ENCODE measurements at places on chromosomes 12 and 14. TPM values are rescaled to one million over a fixed set of nuclear protein-coding genes. Genes with fewer than 3 reads are reported as not detected.

GRCh38 chr12:112988224-112988623, 9.9 kb downstream of the OAS2 start:
- DNase-seq: no peak

DNA sequence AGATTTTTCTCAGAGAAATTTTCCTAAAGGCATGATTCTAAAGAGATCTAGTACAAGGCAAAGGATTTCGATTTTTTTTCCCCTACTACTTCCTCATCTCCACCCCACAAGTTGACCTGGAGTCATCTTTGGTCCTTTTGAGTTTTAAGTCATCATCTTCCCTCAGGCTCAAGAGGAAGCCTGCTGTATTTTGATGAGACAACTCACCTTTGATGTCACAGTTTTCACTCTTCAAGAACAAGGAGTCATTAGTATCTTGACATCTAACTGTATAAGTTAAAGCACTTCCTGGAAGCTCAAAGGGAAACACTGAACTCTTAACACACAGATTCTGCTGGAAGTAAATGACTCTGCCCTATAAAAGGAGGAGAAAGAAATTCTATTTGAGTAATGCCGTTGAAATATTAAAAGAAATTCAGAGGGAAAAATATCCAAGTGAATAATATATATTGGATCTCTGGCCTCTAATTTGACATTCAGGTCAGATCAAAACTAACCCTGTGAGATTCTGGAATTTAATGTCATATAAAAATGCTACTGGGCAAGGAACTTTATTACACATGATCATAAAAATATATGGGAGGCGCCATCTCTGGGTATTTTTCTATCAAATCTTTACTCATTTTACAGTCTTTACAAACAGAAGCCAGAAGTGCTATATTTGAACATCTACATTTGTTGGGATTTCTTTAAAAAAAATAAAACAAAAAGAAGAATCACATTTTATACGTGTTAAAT, 435.0 kb downstream of the NRXN3 start:
- DNase-seq: no peak

- DNase-seq: no peak
Measured at GRCh38 chr14:55418411-55418810, 6.8 kb upstream of the ATG14 start.

GRCh38 chr14:22008766-22009165, 335.1 kb upstream of the OR4E1 start:
- DNase-seq: no peak

DNA sequence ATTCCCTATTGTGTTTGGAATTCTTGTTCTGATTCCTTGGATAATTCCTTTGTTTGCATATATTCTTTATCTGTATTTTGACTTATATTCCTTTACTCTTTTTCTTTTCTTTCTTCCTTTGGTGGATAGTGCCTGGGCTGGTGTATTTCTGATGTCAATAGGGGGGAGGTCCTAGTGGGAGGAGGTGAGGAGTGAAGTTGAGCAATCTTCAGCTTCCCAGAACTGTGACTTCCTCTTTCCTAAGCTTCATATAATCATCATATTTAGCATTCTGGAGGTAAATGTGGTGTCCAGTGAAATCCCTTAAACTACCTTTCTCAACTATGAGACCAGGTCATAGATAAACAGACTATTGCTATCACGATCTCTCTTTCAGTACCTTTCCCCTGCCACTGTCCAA, 29.6 kb upstream of the TBPL2 start:
- no peak for DNase-seq

DNA sequence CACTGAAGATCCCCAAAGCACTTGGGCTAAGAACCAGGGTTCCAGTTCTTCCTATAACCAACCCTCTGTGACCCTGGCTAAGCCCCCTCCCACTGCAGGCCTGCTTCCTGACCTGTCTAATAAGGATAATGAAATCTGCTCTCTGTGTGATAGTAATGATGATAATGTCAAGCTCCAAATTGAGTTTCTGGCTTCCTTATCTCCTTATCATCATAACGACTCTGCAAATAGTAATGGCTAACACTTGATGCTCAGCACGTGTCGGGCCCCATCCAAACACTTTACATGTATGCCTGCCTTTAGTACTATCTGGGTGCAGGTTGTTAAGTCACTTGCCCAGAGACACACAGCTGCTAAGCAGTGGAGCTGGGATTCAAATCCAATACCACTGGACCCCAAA, 5.0 kb upstream of the GPR162 start:
- no peak for DNase-seq

- no peak for DNase-seq
Measured at GRCh38 chr14:26067786-26068459, 529.9 kb downstream of the NOVA1 start.

- DNase-seq: no peak
Measured at GRCh38 chr12:96409731-96410130, 9.5 kb upstream of the CDK17 start.

- DNase-seq: no peak
Measured at GRCh38 chr12:63875703-63876102, 31.2 kb downstream of the SRGAP1 start.

DNA sequence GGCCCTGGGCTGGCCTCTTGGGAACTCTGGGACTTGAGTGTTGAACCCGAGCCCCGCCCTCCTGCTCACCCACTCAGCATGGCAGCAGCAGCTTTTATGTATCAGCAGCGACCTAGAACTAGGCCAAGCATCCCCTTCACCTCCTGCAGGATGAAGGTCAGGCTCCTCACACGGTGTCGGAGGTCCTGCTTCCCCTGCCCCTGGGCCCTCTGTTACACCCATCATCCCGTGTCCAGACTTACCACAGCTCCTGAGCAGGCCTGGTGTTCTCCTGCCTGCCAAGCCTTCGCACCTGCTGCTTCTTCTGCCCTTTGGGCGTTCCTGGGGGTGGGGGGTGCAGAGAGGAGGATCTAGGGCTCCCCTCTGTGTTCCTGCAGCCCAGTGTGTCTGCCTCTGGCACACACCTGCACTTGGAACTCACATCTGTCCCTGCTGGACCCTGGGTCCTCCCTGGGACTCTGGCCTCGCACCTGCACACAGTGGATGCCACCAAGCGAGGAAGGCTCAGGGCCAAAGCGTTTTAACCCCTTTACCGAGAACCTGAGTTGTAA, 80.3 kb downstream of the PAPOLA start:
- DNase-seq: no peak

GRCh38 chr12:131152587-131152986, 198.9 kb downstream of the ADGRD1 start:
- no peak for DNase-seq

GRCh38 chr14:21322716-21323115, 42.8 kb downstream of the RPGRIP1 start:
- no peak for DNase-seq

DNA sequence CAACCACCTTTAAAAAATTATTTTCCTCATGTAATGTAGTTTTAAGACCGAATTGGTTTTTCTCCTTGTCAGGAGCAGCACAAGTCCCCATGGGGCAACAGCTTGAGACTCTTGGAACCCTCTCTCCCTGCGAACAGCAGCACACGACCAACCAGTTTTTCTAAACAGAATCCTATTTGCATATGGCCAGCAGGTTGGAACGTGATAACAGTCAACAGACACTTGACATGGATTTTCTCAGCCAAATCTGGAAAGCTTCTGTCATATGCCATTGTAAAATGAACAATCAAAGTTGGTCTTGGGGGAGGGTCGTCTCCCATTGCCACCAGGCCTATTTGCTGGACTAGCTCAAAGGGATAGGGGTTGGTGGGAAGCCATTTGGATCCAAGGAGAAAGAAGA, 1915.0 kb upstream of the FLRT2 start:
- no peak for DNase-seq

- no peak for DNase-seq
Measured at GRCh38 chr14:77200406-77200985, 18.9 kb downstream of the TMEM63C start.

GRCh38 chr12:89472508-89472907, 52.1 kb downstream of the GALNT4 start:
- DNase-seq: no peak

- no peak for DNase-seq
Measured at GRCh38 chr14:28142400-28143015, 624.1 kb upstream of the FOXG1 start.

DNA sequence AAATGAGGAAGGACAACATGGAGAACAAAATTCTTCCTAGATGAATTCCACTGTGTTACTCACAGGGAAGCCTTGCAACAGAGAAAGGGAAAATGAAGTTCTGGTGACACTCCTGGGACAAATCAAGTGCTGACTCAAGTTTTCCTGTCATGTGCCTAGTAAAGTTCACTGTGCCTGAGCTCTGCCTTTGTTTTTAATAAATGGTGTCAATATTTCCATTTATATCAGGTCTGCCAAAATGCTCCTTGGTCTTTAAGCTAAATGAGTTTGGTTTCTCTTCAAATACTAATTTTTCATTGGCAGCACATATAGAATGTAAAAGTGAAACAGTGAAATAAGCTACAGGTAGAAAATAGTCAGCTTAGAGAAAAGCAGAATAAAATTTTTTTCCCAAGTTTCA, 33.0 kb downstream of the HIGD1C start:
- DNase-seq: no peak

- DNase-seq: no peak
Measured at GRCh38 chr14:71343724-71344123, 436.5 kb downstream of the PCNX1 start.

DNA sequence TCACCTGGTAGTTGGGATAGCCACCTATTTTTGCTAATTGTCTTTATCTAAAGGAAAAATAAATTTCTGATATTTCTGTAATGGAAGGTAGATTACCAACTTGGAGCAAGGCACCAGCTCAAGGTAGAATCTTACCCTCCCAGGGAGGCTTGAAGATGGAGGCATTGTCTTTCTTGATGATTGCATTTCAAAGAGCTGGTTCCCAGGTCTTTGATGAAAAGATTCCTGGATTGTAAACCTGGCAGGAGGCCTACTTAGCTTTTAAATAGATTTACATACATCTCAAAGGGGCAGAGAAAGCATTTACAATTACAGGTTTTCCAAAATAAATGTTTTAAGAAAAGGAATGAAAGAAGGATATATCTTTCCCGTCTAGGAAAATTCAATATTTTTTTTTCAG, 729.2 kb downstream of the LRFN5 start:
- DNase-seq: no peak

DNA sequence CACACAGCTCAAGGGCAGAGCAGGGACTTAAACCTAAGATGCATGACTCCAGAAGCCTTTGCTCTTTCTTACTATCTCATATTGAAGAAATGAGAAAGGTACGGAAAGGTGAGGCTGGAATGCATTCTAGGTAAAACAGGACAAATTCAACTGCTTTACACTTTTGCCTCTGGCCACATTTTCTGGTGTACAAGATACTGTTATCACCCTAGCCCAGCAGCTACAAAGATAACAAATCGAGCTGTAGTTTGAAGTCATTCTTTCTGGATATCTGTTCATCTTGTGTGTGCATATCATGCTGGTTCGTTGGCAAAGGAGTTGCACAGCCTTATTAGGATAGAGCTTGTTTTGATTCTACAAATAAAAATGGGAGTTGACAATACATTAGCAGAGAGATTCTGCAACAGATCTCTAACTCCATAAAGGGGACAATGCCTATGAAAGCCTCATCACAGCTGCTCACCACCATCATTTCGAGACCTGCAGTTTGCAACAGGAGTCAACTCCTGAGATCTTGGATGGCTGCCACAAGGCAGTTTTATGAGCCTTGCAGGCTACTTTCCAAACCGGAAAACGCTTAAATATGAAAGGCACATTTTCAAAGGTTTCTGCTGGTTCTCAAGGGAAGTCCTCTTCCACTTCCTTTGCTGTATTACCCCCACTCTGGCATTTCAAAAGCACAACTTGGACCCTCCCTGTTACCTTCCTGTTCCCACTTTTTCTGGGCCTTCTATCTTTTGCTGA, 64.9 kb downstream of the STXBP6 start:
- no peak for DNase-seq

- DNase-seq: no peak
Measured at GRCh38 chr12:52805000-52805399, 8.9 kb downstream of the KRT4 start.

DNA sequence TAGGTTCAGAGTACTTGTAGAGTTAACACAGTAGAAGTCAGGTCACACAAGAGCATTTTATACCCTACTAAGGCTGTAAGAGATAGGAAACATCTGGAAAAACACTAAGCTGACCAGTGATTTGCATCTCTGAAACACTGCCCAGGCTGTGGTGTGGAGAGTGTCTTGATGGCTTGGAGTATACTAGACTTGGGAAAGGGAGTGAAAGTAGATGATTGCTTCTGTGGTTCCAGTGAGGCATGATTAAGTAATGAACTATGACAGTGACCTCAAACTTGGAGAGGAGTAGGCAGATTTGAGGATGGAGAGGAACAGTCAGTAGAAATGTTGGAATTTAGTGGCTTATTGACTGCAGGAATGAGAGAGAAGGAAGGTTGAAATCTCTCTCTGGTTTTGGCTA, 201.2 kb downstream of the FLRT2 start:
- DNase-seq: no peak

DNA sequence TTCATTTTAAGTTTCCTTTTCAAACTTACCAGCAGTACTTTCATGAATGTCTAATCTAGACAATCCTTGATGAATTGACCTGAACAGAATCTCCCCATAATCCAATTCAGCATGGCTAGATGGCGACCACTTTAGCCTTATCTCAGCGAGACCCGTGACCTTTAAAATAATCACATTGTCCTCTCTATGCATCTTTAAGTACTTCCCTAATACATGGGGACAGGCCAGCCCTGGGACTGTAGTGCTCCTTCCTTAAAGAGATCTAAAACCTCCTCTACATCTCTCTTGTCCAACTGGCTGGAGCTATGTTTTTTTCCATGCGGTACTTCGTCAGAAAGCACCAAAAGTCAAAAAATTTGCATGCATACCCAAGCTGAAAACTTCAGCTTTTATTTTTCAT, 746.0 kb downstream of the VRK1 start:
- DNase-seq: no peak

DNA sequence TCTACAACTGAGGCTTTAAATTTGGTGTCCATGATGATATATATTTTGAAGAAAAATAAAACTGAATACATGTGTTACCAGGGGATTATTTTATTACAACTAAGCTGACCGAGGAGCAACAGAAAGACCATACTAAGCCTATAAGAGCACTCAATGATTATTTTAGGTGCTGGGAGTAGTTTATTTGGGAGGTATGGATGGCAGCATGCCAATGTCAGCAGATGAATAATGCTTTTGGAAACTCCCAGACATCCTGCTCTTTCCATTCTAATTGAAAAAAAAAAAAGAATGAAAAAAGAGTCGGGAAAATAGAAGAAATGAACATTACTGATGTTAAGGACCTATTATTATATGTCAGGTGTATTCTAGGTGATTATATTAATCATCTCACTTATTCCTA, 441.2 kb downstream of the BTG1 start:
- DNase-seq: peak; percentile 31

GRCh38 chr12:92255741-92256140, 110.1 kb upstream of the BTG1 start:
- no peak for DNase-seq

- DNase-seq: no peak
Measured at GRCh38 chr12:124579921-124580517, 12.6 kb upstream of the NCOR2 start.

- DNase-seq: peak; percentile 12
Measured at GRCh38 chr12:28787151-28787550, 361.9 kb upstream of the FAR2 start.

The TMPRSS12 gene
- total RNA-seq: not detected

The IL22 gene
- not detected for total RNA-seq

The ESRRB gene
- total RNA-seq: not detected

The KRT75 gene
- total RNA-seq: not detected

The KRT7 gene
- 302 TPM for total RNA-seq

The CYP46A1 gene
- total RNA-seq: not detected

The APOF gene
- not detected for total RNA-seq
